ENCODE measurements at places on chromosomes 4 and X. TPM values are rescaled to one million over a fixed set of nuclear protein-coding genes. Genes with fewer than 3 reads are reported as not detected.

The OTUD5 gene
- total RNA-seq, result 49.0 TPM

The JCHAIN gene
- total RNA-seq, result not detected

The C4orf36 gene
- total RNA-seq, result not detected

The EVC2 gene
- 0.56 TPM for total RNA-seq

The CXCL3 gene
- not detected for total RNA-seq

The UGT2B10 gene
- not detected for total RNA-seq

DNA sequence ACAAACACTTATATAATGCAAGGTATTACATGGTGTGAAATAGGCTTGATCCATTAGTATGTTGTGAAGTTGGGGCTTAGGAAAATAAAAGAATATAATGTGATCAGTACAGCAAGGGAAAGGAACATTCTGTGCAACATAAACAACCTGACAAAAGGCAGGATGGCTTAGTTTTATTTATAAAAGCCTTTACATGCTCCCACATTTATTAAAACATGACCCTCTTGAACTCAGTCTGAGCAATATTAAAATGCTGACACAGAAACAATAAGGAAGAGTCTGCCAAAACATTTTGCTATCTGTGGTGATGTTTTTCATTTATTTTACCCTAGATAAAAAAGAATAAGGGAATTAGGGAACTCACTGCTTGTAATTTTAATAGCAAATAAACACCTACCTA, 519.7 kb downstream of the PCDH7 start:
- H3K4me1 ChIP-seq, result no peaks in the 10 kb centered on the region
- H3K4me3 ChIP-seq, result no peak overlapping the region
- H3K27ac ChIP-seq, result no peak overlapping the region
- H3K36me3 ChIP-seq, result no peaks in the 10 kb centered on the region

DNA sequence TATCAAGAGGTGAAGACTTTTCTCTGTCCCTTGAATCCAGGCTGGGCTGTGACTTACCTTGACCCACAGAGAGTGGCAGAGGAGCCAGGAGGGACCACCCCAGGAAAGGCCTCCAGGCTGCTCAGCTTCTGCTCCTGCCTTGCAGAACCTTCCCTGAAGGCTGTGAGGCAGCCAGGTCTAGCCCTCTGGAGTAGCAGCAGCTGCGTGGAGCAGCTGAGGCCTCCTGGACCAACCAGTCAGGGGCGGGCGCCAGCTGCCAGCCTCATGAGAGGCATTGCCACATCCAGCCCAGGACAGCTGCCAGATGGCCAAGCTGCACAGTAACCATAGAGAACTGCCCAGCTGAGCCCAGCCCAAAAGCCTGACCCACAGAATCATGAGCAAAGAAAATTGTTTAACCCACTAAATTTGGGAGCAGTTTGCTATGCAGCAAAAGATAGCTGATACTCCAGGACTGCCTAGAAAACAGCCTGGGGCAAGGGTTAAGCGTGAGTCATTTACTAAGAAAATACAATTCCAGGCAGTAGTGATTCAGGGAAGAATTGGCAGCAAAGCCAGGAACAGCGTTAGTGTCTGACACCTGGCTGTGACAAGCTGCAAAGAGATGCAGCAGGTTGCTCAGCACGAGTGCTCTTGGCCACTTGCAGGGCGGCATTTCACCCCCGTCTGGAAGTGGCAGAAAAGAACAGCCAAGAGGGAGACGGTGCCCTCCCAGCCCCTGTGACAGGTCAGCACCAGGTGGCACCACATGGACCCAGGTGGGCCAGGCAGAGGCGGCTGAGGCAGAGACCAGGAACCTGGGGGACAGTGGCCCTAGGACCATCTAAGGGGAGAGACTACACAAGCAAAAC, 14.7 kb upstream of the PDE6B start:
- H3K27ac ChIP-seq, result no peak overlapping the region
- H3K4me1 ChIP-seq, result no peaks in the 10 kb centered on the region
- DNase-seq, result no peak

DNA sequence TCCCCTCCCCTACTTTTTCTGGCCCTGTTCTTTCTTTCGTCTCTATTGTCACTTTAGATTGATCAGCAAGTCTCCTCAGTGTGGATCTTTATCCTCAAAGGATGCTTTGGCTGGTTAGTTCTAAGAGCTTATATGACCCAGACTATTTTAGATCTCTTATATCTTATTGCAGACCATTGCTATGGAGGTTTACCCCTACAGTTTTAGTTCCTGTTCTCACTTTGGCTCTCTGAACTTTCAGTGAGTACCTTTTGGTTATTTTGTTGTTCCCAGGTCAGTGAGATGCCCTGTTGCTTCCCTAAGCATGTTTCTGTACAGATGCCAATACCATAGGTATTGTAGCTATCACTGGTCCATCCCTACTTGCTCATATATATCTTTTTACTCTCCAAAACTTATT, 24.0 kb upstream of the MED14 start:
- no peaks in the 10 kb centered on the region for H3K27me3 ChIP-seq
- no peak for DNase-seq
- no peaks in the 10 kb centered on the region for H3K36me3 ChIP-seq
- H3K4me3 ChIP-seq, result no peak overlapping the region
- no peak overlapping the region for H3K27ac ChIP-seq

DNA sequence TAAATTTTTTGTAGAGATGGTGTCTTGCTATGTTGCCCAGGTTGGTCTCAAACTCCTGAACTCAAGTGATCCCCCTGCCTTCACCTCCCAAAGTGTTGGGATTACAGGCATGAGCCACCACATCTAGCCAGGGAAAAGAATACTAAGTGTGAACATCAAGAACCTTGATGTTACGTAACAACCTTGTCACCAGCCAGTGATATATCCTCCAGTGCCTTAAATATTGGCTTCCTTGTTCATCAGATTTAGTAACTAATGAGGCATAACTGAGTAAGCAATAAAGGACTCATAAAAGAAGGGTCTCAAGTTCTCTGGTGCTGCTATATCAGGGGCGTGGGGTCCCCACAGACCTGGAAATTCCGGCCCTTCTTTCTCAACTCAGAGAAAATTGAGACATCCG, 60.5 kb upstream of the ENPEP start:
- H3K27me3 ChIP-seq, result peaks cover 2% of the 10 kb centered on the region
- no peaks in the 10 kb centered on the region for H3K4me1 ChIP-seq
- H3K27ac ChIP-seq, result no peak overlapping the region
- DNase-seq, result no peak
- H3K36me3 ChIP-seq, result no peaks in the 10 kb centered on the region
- H3K4me3 ChIP-seq, result no peak overlapping the region

- peaks cover 11% of the 10 kb centered on the region for H3K27me3 ChIP-seq
- DNase-seq, result no peak
- H3K4me3 ChIP-seq, result no peak overlapping the region
- no peaks in the 10 kb centered on the region for H3K36me3 ChIP-seq
Observed at GRCh38 chr4:118905566-118905965, 16.9 kb downstream of the SYNPO2 start.

Data from activated CD4-positive, alpha-beta T cell treated with anti-CD3 and anti-CD28 coated beads, Interleukin-2, amount 10 ng/mL, durations not matched to agents 7 days and 5 days (primary cell).